ENCODE measurements at places on chromosomes 12 and 14.

DNA sequence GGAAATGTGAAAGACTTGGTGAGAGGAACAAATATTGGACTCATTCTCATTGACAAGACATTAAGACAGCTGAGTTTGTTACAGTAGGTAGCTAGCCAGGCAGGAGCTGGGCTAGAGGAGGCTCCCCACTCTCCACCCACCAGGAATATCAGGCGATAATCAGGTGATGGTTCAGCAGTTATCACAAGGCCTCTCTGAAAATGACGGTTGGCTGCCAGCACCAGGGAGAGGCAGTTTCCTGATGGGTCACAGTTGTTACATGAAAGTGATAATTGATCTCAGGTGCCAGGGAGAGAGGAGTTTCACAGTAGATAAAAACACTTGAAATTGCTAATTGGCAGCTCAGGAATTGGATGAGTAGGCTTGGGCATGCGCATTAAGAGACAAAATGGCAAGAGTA lies 116.5 kb downstream of the TMTC2 start:
- no peaks in the 10 kb centered on the region for H3K36me3 ChIP-seq
- H3K27me3 ChIP-seq = no peaks in the 10 kb centered on the region
- no peak for DNase-seq
- no peak overlapping the region for H3K4me3 ChIP-seq

DNA sequence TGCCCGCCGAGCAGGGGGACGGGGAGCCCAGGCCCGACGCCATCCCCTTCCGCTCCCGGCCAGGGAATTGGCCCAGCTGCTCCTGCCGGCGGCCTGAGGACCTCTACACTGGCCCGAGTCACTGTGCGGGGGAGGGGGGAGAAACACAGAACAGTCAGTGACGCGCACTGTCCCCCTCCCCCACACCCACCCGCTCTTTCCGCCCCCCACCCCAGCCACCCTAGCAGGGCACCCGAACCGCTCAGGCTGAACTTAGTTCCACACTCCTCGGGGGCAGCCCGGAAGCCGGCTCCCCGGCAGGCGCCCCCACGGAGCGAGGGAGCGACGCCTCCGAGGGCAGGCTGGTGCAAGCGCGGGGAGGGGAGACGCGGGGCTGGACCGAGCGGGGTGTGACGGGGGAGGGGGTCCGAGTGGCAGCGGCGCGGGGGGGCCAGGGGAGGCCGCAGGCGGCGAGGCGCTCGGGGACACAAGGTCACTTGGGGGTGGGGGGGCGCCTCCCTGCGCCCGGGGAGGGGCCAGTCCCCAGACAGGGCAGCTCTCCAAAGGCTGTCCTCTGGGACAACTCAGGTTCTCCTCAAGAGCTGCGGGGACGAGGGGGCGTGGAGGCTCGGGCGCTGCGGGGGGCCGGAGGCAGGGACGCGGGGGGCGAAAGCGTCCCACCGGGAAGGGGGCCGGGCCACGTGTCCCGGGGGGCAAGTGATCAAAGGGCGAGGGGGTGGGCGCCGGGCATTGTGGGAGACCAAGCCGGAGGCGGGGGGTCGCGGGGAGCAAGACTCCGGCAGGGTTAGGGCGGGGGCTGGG lies 648 bp downstream of the CHD4 start:
- peak; percentile 48 for DNase-seq
- no peaks in the 10 kb centered on the region for H3K36me3 ChIP-seq
- H3K27ac ChIP-seq = peak overlapping the region; percentile 100
- no peaks in the 10 kb centered on the region for H3K27me3 ChIP-seq
- peaks cover 12% of the 10 kb centered on the region for H3K4me1 ChIP-seq
- H3K4me3 ChIP-seq = peak overlapping the region; percentile 97

GRCh38 chr12:125097427-125097826 lies 32.2 kb downstream of the AACS start:
- H3K36me3 ChIP-seq = no peaks in the 10 kb centered on the region
- no peak overlapping the region for H3K4me3 ChIP-seq
- H3K27me3 ChIP-seq = no peaks in the 10 kb centered on the region
- H3K4me1 ChIP-seq = no peaks in the 10 kb centered on the region
- H3K27ac ChIP-seq = no peak overlapping the region

GRCh38 chr14:105924951-105925591 lies 398.7 kb downstream of the TMEM121 start:
- H3K27ac ChIP-seq = no peak overlapping the region
- no peak overlapping the region for H3K4me3 ChIP-seq
- H3K4me1 ChIP-seq = no peaks in the 10 kb centered on the region
- DNase-seq = no peak
- H3K27me3 ChIP-seq = no peaks in the 10 kb centered on the region

DNA sequence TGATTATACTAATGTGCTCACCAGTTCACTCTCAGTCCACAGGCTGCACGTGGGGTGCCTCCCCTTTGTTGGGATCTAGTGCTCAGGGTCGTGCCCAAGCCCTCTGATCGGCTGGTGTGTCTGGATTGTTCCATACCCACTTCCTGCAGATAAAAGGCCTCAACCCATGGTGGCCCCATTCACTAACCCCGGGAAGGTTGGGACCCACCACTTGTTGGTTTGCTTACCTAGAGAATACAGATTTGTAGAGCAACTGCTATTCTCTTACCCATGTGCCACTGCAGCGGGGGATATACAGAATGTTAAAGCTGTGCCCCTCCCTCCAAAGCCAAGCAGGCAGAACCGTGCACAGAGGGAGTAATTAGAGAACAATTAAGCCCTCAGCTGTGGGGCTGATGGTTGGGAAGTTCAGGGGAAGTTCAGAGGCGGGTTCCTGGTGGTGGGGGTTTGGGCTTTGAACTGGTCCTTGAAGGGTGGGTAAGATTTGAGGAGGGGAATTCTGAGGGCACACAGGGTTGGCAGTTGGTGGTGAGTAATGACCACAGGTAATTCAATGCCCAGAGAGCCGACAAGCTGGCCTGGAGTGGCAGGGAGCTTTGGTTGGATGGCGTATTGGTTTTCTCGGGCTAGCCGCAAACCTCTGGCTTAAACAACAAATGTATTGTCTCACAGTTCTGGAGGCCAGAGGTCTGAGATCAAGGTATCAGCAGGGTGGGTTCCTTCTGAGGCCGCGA lies 68.8 kb downstream of the ADCK1 start:
- H3K27ac ChIP-seq = no peak overlapping the region
- no peaks in the 10 kb centered on the region for H3K4me1 ChIP-seq
- H3K27me3 ChIP-seq = no peaks in the 10 kb centered on the region
- H3K36me3 ChIP-seq = no peaks in the 10 kb centered on the region

DNA sequence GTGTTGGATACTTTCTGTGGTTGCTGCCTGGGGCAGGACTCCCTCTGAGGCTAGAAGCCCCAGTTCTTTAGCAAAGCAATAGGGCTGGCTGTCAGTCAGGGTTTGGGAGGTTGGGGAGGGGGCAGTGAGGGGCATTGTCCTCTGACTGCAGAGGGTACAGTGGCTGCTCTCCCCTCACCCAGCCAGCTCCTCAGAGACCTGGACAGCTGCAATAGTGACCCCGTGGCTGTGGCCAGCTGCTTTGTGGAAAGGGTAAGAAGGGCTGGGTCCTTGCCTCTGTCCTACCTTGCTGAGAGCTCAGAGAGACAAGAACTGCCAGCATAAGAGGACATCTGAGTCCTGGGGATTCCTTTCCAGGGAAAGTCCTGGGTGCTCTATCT lies 25.8 kb downstream of the PLEKHG3 start:
- no peak overlapping the region for H3K27ac ChIP-seq
- no peak for DNase-seq
- no peaks in the 10 kb centered on the region for H3K27me3 ChIP-seq
- H3K4me1 ChIP-seq = no peaks in the 10 kb centered on the region
- H3K36me3 ChIP-seq = no peaks in the 10 kb centered on the region

DNA sequence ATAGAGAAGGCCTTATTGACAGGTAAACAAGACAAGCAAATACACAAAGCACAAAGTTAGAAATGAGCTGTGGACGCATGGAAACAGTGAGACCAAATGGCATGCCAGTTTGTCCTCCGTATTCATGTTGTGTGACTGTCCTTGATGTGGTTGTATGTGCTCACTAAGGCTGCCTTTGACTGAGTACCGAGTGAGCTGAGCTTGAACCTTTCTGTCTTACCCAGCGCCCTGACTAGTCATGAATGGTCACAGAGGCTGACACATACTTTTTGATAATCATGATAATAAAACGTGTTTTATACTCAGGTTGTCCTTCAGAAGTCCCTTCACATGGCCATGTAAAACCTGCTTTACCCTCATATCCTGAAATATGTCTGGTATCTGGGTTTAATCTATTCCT lies 553 bp upstream of the CATSPERB start:
- H3K4me1 ChIP-seq = no peaks in the 10 kb centered on the region
- no peak overlapping the region for H3K4me3 ChIP-seq

DNA sequence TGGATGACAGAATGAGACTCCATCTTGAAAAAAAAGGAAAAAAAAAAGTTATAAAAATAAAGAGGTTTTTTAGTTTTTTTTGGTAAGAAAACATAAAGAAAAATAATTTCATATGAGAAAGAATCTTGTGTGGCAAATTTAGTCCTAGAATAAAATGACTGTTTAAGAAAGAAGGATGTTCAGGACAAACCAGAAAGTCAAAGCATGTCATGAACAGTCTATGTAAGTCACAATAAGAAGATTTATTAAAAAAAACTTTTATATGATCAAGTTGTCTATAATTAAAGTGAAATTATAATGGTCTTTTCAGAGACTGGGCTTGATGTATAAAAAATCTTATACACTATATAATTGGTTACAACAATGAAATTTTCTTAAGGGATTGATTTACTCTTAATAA lies 68.1 kb upstream of the HECTD1 start:
- H3K27me3 ChIP-seq = no peaks in the 10 kb centered on the region
- H3K4me3 ChIP-seq = no peak overlapping the region
- no peaks in the 10 kb centered on the region for H3K4me1 ChIP-seq
- DNase-seq = no peak
- H3K27ac ChIP-seq = no peak overlapping the region
- H3K36me3 ChIP-seq = no peaks in the 10 kb centered on the region
